ENCODE measurements at places on chromosomes 2 and 18.

GRCh38 chr18:31430554-31430953 is 17.0 kb upstream of the DSG3 start:
- no peak for DNase-seq

- no peak for DNase-seq
Measured at GRCh38 chr2:96124406-96125265, 8.3 kb upstream of the ADRA2B start.

GRCh38 chr2:236664136-236664535 is 94.5 kb downstream of the ACKR3 start:
- DNase-seq: no peak

- no peak for DNase-seq
Measured at GRCh38 chr2:227473122-227473461, 1.1 kb downstream of the AGFG1 start.

- DNase-seq: no peak
Measured at GRCh38 chr2:25324905-25325592, 16.7 kb downstream of the DNMT3A start.

DNA sequence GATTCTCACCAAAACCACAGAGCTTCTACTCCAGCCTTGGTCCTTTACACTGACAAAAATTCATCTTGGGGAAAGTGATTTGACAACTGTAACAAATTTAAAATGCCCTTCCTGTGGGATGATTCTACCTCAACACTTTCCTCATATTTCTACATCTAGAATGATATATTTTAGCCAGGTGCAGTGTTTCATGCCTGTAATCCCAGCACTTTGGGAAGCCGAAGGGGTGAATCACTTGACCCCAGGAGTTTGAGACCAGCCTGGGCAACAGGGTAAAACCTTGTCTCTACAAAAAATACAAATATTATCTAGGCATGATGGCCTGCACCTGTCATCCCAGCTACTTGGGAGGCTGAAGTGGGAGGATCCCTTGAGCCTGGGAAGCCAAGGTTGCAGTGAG is 408.6 kb downstream of the CDH7 start:
- DNase-seq: no peak

DNA sequence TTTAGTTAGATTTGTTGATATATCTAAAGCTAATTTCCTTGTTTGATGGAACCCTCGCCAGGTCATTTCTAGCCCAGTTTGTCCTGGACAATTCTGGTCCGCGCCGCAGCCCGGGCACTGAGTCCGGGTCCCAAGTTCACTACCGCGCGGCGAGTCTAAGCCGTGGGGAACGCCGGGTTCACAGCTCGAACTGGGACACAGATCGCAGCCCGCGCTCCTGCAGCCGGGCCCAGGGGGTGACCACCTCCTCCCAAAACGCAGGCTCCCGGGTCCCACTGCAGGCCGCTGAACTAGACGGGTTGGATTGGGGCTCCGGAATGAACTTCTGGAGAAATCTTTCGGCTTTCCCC is 681 bp downstream of the ACADL start:
- no peak for DNase-seq

DNA sequence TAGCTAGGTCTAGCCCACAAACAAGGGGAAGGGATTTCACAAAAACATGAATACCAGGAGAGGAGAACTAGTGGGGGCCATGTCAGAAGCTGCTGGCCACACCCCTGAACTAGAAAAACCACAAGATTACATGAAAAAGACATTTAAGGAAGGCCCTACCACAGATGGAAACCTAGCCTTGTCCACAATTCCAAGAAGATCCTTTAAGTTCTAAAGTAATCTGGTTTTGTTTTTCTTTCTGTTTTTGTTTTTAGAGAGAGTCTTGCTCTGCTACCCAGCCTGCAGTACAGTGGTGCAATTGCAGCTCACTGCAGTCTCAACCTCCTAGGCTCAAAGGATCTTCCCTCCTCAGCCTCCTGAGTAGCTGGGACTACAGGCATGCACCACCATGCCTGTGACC is 34.2 kb upstream of the CAB39 start:
- peak; percentile 50 for DNase-seq

DNA sequence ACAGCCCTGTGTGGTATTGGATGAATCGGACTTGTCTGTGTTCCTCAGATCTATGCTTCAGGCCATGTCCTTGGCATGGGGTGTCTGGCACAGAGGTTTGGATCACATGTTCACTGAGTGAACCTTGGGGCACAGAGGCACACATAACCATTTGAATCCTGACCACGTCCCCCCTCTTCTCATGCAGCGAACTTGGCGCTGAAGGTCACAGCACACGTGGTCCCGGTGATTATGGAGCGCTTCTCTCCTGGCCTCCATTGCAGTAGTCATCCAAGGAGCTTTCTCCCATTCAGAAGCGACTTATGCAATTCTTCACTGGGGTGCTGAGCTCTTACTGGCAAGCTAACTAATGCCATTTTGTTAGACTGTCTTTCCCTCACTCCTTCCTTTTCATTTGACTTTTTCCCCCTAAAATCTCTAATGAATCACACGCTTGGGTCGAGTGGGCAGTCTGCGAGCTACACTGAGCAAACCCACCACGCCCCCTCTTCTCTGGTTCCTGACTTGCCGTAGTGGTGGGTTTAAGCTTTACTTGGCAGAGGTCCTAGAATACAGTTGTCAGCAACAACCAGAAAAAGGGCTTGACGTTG is 59.4 kb downstream of the KCNG2 start:
- peak; percentile 15 for DNase-seq

DNA sequence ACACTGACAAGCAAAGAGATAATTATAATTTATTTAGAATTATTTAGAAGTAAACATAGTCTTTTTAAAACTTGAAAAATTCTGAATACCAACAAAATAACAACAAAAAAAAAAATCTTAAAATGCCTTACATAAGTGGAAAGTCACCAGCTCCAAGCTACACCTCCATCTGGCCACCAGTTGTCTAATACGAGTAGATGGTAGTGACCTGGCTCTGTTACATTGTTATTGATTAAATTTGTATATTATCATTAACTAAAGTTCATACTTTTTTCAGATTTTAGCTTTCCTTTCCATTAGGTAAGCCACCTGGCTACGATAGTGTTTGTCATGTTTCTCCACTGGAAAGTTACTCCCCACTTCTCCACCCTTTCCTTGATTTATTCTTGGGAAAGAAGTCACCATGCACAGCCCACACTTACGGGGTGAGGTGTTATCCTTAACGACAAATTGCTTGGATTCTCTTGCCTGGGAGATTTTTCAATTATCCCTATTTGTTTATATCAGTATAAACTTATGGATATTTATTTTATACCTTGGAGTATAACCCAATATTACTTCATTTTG is 464.5 kb upstream of the CHAC2 start:
- no peak for DNase-seq

GRCh38 chr2:227412877-227413276 is 25.1 kb upstream of the SCYGR1 start:
- DNase-seq: no peak

DNA sequence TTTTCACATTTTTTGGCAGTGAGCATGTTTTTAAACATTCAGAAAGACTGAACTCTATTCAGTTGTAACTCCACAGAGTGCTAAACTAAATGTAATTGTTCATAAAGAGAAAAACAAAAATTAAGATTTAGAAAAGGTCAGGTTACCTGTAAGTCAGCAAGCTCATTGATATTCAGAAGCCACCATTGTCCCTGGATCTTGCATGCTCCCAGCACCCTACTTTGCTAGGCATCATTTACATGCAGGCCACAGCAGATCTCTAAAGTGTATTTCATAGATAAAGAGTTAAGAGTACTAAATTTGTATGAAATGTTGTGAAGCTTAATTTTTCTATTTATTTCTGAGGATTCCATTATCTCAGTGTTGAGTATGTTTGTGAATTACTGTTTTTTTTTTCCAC is 64.8 kb upstream of the CDH19 start:
- DNase-seq: no peak

DNA sequence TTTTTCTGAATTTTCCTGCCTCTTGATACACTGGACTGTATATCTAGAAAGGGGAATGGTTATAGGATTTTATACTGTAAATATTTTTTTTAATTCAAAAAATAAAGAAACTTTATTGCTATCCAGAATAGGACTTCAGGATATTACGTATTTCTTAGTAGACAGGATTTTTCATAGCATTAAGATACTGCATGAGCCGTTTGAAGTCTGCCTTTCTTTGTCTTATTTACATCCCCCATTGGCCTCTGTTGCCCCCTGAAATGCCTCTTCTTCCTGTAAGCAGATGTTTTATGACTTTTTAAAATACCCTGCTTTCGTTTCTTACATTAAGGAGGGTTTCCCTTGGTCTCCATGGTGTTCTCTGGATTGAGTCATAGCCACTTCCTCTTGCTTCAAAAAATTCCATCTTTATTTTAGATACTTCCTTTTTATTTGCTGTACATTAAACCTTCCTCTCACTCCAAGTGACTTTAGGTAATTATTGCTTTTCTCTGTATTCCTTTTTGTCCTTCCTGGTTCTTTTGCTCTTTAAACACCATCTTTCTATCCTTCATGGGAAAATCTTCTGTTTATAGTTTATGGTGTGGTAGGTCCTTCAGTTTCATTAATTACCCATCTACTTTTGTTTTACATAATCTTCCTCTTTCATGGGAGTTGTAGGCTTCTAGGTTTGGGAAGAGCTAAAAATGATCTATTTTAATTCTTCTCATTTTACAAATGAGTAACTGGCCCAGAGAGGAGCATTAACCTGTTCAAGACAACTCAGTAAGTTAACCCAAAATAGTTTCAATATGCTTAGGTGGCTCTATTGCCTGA is 72.6 kb downstream of the ZNF532 start:
- no peak for DNase-seq

DNA sequence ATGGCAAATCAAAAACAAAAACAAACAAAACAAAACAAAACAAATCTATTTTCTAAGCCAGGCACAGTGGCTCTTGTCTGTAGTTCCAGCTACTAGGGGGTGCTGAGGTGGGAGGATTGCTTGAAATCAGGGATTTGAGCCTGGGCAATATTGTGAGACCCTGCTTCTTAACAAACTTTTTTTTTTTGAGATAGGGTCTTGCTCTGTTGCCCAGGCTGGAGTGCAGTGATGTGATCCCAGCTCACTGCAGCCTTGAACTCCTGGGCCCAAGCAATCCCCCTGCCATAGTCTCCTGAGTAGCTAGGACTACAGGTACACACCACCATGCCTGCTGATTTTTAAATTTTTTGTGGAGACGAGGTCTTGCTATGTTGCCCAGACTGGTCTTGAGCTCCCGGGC is 6.2 kb downstream of the HPCAL1 start:
- DNase-seq: no peak

DNA sequence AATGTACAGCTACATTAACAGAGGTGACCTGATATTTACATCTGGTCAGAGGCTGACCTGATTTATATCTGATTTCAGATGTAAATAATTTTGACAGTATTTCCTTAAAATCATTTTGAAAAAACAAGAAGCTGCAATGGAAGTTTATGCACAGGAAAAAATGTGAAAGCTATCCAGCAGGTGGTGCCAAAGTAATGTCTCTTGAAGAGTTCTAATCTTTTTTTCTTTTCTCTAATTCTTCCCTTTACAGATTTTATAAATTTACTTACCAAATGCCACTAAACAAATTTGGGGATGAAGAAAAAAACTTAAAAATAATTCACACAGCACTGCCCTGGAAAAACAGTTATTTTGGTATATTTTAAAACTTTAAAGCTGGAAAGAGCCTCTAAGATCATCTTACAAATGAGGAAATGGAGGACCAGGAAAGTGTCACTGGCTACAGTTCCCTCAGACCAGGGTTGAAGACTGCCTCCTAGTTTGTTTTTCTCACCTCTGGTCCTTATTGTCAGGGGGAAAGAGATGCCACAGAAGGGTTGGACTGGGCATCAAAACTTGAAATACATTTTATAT is 16.4 kb upstream of the FBLN7 start:
- peak; percentile 56 for DNase-seq

DNA sequence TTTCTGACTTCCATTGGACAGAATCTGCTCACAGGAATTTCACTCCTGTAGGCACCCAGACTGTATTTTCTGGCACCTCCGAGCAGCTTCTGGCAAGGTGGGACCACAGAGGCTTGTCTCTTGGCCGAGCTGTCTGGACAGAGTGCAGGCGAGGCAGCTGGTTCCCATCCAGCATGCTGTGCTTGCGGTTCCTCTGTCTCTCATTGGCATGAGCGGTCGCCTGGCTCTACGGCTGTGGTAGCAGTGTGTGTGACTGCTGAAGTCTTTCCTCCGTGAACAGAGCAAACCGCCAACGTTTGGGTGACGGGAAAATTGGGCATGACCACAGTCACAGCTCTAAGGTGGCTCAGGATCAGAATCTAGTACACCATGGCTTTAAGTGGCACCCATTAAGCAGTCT is 411.7 kb upstream of the NETO1 start:
- DNase-seq: no peak

- DNase-seq: no peak
Measured at GRCh38 chr18:14937271-14937670, 189.3 kb downstream of the ANKRD30B start.

GRCh38 chr2:85429213-85429923 is 10.9 kb downstream of the SH2D6 start:
- no peak for DNase-seq

- no peak for DNase-seq
Measured at GRCh38 chr18:79485788-79486355, 90.1 kb downstream of the NFATC1 start.

- DNase-seq: no peak
Measured at GRCh38 chr2:179536185-179536584, 271.6 kb upstream of the SESTD1 start.

GRCh38 chr18:76441668-76442412 is 53.2 kb downstream of the ZNF516 start:
- no peak for DNase-seq

- no peak for DNase-seq
Measured at GRCh38 chr18:51229328-51229727, 31.8 kb upstream of the MEX3C start.

- no peak for DNase-seq
Measured at GRCh38 chr18:39960550-39960949, 1994.5 kb upstream of the PIK3C3 start.

DNA sequence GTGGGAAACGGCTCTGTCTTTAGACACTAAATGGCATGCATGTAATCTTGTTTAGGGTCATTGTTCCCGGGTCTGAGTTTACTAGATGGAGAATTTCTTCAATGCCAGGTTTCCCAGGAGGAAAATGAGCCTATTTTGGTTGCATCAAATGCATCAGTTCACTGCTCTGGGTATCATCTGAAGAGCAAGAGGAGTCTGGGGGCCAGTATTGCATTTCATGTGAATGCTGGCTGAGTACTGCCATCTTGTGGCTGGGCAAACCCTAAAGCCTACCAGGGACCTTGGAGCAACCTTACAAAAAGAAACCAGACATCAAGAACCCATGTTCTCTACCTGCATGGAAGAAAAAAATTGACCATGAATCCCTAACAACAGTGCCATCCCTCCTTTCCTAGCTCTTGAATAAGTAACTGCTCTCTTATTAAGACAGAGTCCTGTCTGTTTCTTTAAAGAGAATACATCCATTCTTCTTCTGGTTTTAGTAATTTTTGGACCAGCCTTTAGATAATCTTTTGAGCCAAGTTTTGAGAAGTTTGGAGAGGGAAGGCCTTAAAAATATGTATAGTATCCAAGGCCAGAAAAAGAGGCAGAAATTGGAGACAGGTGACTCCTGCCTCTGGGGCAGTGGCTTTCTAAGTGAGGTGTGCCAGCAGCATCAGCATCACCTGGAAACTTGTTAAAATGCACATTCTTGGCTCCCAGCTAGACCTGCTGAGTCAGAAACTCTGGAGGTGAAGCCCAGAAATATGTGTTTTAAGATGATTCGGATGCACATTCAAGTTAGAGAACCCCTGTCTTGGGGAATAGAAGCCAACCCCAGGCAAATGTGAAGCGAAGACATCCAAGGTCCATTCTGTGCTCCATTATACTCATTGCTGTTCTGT is 261.0 kb upstream of the CXCR4 start:
- DNase-seq: peak; percentile 87

GRCh38 chr2:205822579-205822978 is 140.3 kb downstream of the NRP2 start:
- no peak for DNase-seq

- DNase-seq: peak; percentile 52
Measured at GRCh38 chr18:49447810-49448745, 12.4 kb downstream of the DYM start.

All from activated CD8-positive, alpha-beta memory T cell treated with anti-CD3 and anti-CD28 coated beads, Interleukin-2, amount 10 ng/mL, durations not matched to agents 7 days and 5 days (primary cell).